ENCODE measurements at places on chromosomes 13 and 19.

DNA sequence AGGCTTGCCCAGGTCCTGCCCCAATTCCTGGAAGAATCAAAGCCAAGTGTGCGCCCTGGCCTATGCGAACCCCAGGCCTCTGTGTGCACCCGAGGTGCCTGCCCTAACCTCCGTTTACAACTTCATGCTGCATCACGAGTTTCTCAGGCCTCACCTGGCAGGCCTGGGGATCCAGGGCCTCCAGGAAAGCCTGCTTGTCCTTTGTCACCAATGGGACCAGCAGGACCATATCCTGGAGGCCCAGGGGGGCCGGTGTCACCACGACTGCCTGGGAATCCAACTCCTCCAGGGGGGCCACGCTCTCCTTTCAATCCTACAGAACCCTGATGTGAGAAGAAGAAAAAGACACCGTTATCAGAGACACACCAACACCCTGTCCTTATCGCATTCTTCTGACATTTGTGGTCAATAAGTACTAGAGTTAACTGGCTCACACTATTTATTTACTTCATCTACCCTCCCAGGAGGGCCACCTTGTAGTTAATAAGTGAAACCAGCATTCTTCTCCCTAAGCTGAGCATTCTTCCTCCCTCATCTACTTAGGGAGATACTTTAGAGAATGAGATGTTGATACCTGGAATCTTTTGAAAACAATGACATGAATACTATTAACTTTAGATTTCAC is 120.6 kb downstream of the COL4A1 start:
- no peak for DNase-seq

GRCh38 chr19:5693195-5694166 is 3.4 kb downstream of the RPL36 start:
- DNase-seq: no peak

DNA sequence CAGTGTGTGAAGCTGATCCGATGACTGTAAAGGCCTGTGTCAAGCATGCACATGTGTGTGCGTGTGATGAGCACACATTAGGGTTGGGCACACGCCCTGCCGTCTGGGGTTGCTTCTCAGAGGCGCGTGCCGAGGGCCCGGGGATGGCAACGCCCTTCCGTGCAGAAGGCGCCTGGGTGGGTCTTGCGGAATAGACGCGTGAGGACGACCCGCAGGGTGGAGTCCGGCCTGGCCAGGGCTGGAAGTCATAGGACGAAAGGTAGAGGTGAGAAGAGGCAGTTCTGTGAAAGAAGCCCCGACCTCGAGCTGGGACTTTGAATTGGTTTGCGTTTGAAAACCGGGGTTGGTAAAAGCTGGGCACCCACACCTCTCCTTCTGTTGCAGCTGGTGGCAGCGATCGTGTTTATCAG is 35.7 kb downstream of the TMEM255B start:
- no peak for DNase-seq

DNA sequence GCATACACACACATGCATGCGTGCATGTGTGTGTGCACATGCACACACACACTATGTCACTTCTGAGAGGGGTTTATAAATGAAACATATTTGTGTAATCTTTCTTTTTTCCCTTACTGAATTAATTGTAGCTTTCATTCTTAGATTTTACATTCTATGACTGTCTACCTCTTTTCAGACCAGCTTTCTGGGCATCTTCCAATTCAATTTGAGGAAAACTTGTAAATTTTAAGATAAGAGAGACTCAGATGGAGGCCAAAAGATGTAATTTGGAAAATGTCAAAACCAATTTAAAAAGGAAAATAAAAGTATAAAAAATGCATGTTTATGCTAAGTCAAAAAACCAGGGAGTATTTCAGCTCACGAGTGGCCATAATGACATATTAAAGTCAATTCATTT is 594.5 kb downstream of the OLFM4 start:
- no peak for DNase-seq

- peak; percentile 42 for DNase-seq
Observed at GRCh38 chr19:43755256-43755801, 567 bp upstream of the SMG9 start.

GRCh38 chr13:99606324-99607066 is 105.2 kb downstream of the TM9SF2 start:
- peak; percentile 60 for DNase-seq

- DNase-seq: no peak
Observed at GRCh38 chr13:95707442-95708390, 30.8 kb downstream of the DNAJC3 start.

DNA sequence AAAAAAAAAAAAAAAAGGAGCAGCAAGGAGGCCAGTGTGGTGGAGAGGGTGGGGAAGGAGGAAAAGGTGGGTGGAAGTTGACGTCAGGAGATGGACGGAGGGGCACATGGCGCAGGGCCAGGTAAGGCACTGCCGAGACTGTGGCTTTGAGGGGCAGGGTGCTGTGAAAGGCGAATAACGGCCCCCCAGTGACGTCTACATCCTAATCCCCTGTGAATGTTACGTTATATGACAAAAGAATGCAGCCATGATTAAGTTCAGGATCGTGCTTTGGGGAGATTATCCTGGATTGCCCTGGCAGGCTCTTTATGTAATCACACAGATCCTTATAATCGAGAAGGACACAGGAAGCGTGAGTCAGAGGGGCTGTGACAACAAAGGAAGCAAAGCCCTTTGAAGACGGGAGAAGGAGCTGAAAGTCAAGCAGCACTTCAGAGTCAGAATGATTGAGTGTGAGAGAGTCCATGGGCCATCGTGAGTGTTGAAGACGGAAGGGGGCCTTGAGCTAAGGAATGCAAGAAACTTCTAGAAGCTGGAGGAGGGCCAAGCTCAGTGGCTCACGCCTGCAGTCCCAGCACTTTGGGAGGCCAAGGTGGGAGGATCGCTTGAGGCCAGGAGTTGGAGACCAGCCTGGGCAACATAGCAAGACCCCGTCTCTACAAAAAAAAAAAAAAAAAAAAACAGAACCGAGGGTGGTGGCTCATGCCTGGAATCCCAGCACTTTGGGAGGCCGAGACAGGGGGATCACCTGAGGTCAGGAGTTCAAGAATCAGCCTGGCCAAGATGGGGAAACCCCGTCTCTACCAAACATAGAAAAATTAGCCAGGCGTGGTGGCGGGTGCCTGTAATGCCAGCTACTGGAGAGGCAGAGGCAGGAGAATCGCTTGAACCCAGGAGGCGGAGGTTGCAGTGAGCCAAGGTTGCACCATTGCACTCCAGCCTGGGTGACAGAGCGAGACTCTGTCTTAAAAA is 13.8 kb upstream of the CEACAM16 start:
- peak; percentile 94 for DNase-seq

- no peak for DNase-seq
Observed at GRCh38 chr13:97069050-97069815, 75.0 kb upstream of the OXGR1 start.

DNA sequence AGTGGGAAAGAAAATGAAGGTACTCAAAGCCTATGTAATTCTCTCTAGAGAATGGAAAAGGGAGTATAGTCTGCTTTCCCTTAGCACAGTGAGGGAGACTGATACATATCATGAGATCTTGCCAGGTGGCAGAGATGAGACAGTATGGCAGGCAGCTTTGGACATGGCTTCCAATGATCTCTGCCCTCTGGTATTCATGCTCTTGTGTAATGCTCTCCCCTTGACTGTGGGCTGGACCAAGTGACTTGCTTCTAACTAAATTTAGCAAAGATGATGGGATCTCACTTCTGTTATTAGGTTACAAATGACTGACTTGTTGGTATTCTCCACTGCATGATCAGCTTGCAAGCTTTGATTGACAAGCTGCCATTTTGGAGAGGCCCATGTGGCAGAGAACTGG is 10.2 kb downstream of the ZNF132 start:
- no peak for DNase-seq

GRCh38 chr19:530134-531008 is 1.2 kb upstream of the CDC34 start:
- DNase-seq: no peak

DNA sequence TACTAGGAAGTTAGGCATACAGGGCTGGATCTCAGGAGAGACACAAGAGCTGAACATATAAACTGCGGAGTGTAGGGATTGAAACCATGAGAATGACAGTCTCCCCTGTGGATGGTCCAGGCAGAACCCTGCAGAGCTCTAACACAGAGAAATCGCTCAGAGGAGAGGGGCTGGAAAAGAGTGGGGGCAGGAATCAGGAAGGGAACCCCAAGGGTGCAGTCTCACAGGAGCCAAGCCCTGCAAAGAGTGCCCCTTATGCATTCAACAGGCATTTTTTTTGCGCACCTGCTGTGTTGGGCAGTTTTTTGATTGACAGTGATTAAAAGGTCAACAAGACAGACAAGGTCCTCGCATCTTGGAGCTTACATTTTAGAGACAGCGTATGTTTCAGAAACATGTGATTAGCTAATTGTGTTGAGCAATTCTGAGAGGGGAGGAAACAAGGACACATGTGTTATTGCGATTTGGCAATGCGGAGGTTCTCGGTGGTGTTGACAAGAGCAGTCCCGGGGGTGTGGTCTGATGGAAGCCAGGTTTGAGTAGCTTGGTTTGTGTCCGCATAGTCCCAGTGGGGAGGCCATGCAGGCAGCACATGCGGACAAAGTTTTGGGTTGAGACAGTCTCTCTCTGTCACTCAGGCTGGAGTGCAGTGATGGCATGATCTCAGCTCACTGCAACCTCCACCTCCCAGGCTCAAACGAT is 182.6 kb upstream of the IRS2 start:
- DNase-seq: no peak

GRCh38 chr19:17333611-17334413 is 843 bp downstream of the ANO8 start:
- DNase-seq: peak; percentile 78

Data from brain microvascular endothelial cell (primary cell).